ENCODE measurements at places on chromosomes 5 and 9. TPM values are rescaled to one million over a fixed set of nuclear protein-coding genes. Genes with fewer than 3 reads are reported as not detected.

DNA sequence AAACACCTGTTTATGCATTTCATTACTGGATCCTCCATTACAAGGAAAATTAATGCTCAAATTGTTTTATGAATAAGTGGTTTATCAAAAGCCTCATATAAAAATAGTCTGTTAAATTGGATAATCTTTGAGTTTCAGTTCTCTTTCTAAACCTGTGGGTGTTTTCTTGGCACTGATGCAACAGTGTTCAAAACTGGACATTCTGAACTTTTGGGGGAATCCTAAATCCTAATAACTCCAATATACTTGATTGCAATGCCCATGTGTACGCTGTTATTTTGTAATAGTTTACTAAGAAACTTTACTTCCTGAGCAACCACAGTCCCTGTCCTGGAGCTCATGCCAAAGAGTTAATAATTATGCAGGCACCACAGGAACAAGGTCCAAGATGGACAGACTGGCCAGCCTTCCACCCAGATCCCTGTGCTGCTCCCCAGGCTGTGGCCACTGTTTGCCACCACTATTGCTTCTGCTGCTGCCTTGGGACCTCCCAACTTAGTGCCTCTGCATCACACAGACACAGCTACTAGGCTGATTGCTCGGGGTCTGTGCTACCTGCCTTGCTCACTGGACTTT is 14.0 kb downstream of the IRGM start:
- no peak for DNase-seq

DNA sequence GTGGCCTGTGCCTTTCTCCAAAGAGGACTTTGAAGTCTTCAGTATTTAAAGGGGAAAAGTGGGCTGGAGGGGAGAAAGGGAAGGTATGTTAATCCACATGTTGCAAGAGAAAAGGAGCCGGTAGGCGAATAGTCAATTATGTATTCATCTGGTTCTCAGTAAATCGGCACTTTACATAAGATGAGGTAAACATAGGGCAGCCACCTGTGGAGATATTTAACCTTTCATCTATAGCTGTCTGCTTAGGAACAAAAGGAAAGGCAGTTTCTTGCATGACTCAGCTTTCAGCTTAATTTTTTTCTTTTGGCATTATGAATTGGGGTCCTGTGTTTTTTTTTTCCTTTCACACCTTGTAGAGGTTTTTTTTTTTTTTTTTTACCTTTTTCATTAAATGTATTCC is 42.2 kb downstream of the FGD3 start:
- no peak for DNase-seq

- DNase-seq = no peak
These were observed 303.2 kb upstream of the GRAMD2B start for GRCh38 chr5:126119887-126120442.

- no peak for DNase-seq
These were observed 77.2 kb downstream of the MRPS30 start for GRCh38 chr5:44885903-44886302.

GRCh38 chr5:180688330-180689070 is 39.1 kb upstream of the FLT4 start:
- DNase-seq = no peak

DNA sequence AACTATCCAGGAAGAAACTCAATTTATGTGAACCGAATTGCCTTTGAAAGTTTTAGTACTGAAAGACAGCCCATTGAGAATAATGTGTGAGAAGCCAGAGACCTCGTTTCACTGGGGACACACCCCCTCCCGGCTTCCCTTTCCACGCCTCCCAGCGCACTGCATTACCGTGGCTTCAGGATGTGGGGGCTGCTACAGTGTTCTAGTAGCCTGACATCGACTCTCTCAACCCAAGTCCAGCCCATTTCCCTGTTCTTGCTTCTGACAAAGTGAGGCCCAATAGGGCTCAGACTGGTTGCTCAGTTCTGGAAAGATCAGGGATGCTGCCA is 3.5 kb downstream of the PAX5 start:
- DNase-seq = peak; percentile 79

DNA sequence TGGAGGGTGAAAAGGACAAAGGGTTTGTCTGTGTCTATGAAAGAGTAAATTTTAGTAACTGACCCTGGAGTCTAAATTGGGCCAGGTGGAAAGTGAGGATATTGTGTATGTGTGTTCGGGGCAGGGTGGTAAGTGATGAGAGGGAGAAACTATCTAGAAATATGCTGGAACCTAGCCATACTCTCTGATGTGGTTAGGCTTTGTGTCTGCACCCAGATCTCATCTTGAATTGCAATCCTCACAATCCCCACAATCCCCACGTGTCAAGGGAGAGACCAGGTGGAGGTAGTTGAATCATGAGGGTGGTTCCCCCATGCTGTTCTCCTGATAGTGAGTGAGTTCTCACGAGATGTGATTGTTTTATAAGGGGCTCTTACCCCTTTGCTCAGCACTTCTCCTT is 60.6 kb downstream of the COMMD10 start:
- no peak for DNase-seq

- no peak for DNase-seq
These were observed 778 bp downstream of the TRIM41 start for GRCh38 chr5:181223729-181224389.

GRCh38 chr9:87029905-87030304 is 82.6 kb upstream of the GAS1 start:
- DNase-seq = no peak

DNA sequence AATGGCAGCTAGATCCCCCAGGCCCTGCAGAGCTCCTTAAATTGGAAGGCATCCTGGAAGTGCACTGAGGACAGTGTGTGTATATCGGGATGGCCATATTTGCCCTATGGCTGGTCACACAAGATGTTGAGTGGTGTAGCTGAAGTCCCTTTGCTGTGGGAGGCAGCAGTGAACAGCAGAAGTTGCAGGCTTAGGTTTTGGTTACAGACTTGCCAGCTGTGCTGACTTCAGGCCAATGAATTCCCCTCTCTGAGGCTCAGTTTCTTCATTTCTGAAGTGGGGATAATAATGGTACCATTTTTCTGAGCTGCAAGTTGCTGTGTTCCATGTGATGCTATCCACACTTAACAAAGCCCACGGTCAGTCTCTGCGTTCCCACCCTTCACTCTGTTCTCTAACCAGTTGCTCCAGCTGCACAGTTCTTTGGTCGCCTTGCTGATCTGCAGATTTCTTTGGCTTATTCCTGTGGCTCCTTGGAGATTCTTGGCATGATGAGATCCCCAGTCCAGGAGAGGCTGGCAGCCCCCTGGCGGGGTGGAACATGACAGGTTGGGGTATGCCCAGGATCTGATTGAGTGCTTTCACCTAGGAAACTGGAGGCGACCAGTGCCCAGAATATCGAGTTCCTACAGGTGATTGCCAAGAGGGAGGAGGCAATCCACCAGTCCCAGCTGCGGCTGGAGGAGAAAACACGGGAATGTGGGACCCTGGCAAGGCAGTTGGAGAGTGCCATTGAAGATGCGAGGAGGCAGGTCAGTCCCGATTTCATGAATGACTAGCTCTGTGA is 6.5 kb upstream of the GLE1 start:
- DNase-seq = peak; percentile 35

DNA sequence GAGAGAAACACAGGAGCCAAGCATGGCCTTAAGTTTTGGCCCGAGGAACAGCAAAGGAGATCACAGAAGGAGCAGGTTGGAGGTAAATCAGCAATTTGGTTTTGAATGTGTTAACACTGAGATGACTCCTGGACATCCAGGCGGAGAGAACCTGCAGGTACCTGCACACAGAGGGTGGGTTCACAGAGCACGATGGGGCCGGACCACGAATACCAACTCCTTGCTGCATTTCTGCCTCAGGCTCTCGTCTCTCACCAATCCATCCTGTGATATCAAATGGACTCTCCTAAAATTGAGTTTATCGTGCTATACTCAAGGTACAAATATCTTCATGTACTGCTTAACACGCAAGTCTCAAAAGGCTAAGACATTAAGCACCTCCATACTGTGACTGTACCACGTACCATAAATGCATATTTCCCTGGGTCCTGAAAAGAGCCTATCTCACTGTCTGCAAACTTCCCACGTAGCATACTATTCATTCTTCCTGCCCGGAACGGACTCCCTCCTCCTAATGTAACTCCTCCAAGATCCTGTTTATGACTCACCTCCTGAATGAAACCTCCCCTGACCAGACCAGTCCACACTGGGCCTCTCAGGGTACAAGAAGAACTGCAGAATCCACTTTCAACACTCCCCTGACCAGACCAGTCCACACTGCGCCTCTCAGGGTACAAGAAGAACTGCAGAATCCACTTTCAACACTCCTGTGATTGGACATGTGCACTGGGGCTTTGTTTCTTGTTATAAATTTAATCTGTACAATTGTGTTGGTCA is 380.8 kb upstream of the RFX3 start:
- DNase-seq = no peak

DNA sequence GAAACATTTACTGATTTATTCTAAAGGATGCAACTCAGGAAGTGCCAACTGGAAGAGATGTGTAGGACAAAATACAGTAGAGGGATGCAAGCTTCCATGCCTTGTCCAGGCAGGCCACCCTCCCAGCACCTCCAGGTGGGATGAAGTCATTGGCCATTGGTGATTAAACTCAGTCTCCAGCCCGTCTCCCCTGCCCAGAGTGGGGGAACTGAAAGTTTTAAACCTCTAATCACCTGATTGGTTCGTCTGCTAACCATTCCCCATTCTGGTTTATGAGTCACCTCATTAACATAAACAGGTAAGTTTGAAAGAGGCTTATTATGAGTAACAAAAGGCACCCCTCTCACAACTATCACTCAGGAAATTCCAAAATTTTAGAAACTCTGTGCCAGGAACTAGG is 8.1 kb downstream of the TNFAIP8 start:
- no peak for DNase-seq

DNA sequence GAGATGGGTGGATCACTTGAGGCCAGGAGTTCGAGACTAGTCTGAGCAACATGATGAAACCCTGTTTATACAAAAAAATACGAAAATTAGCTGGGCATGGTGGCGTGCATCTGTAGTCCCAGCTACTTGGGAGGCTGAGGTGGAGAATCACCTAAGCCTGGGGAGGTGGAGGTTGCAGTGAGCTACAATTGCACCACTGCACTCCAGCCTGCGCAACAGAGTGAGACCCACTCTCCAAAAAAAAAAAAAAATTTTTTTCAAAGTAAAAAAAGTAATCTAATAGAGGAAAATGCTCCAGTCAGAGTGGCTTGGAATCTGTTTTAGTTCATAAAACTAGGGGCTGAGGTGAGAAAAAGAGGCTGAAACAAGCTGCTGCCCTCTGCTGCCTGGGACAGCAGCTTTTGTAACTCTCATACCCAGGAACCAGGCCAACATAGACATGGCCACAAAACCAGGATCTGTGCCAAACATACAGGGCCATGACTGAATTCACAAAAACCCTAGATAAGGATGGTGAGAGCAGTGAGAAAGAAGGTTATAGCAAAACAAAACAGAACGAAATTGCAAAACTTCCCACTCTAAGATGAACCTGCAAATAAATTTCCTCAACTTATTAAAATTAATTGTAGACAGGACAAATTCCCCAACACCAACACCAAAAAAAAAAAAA is 13.1 kb upstream of the DCAF12 start:
- no peak for DNase-seq

DNA sequence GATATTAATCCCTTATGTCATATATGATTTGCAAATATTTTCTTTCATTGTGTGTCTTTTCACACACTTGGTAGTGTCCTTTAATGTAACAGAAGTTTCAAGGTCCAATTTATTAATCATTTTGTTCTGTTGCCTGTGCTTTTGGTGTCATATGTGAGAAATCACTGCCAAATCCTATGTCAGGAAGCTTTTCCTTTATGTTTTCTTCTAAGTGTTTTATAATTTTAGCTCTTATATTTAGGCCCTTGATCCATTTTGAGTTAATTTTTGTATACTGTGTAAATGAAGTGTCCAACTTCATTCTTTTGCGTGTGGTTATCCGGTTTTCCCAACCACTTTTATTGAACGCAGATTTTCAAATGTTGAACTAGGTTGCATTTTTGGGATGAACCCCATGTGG is 6.1 kb upstream of the ZNF510 start:
- no peak for DNase-seq

DNA sequence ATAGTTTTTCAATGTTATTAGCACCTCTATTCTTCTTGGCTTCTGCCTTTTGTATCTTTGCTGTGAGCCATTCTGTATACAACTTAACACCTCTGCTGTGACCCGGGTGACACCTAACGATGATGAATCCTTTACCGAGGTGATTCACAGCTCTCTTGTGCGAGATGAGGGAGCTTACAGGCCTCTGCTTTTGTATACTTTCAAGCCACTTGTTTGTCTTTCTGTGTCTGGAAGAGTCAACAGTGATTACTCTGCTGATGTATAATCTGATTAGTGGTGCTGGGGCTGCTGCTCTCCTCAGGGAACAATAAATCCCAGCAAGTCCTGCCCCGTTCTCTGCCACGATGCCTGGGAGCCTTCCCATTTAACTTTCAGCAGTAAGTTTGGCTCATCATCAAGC is 442.9 kb upstream of the SGCD start:
- no peak for DNase-seq

DNA sequence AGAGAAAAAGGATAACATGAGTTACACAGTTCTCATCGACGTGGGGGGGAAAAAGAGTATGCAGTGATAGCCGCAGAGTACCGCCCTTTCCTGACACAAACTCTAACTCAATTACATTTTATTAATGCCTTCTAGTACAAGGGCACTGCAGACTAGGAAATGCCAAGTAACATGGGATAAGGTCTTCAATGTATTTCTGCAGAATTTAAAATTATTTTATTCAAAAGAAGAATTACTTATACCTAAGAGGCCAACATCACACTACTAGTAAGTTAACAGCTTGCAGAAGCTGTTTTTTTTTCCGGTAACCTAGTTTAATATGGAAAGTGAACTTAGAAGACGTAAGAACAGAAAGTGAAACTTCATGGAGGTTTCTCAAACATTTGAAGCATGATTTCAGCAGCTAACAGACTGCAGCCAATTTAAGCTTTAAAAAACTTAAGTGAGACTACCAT is 3.9 kb downstream of the SETX start:
- DNase-seq = no peak

DNA sequence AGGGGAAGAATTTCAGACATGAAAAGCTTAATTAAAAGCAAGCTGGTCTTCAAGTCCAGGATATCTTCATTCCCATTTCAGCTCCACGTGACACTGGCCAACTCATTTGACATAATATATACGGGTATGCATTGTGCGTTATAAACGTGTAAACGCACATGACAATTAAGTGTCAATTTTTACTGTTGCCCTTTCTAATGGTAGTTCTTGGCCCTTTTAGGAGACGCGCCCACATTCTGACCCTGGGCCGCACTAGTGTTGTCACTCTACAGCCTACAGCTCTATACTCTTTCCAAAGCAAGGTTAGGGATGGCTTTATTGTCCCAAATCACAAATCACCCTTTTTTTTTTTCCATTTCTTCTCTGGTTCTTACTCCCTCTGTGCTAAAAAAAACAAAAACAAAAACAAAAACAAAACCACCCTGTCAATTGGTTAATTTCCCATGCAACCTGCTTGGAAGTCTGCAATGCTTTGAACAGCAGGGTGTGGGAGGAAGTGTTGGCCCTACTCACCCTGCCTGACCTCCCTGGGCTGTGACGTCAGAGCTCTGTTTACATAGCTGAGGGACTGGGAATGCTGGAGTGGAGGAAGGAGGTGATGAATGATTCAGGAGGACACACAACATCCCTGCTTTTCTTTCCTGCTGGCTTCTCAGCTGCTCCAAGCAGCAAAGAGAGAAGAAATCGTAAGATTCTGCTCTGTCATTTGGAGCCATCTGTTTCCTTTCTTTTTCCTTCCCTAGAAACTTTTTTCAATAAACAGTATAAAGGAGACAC is 19.3 kb downstream of the RFK start:
- DNase-seq = no peak

GPR21 gene
- 5.0 TPM for total RNA-seq

OR1N2 gene
- total RNA-seq = not detected

WDR31 gene
- total RNA-seq = 0.89 TPM

TAF11L5 gene
- total RNA-seq = not detected

Measured in spleen (tissue), 13 donors.